Neural crest cell (in vitro differentiated cells): ENCODE measurements at places on chromosomes 6 and 20. TPM values are rescaled to one million over a fixed set of nuclear protein-coding genes. Genes with fewer than 3 reads are reported as not detected.
A peak's percentile ranks its signal among the peaks of the same experiment; 100 is the strongest.

Gene CAP2
- total RNA-seq: 21.8 and 24.3 TPM in 2 replicates

Gene UST
- total RNA-seq: 5.5 and 6.1 TPM in 2 replicates

Gene ROMO1
- 151 and 158 TPM in 2 replicates for total RNA-seq

Gene MUCL3
- not detected in 2 replicates for total RNA-seq

Gene MUC22
- not detected in 2 replicates for total RNA-seq

GRCh38 chr6:13362412-13362811, 34.1 kb upstream of the TBC1D7 start:
- DNase-seq: no peak
- no peaks in the 10 kb centered on the region for H3K36me3 ChIP-seq
- peaks cover 2% of the 10 kb centered on the region for H3K27me3 ChIP-seq
- peaks cover 21% of the 10 kb centered on the region for H3K4me1 ChIP-seq
- no peak overlapping the region for H3K4me3 ChIP-seq

DNA sequence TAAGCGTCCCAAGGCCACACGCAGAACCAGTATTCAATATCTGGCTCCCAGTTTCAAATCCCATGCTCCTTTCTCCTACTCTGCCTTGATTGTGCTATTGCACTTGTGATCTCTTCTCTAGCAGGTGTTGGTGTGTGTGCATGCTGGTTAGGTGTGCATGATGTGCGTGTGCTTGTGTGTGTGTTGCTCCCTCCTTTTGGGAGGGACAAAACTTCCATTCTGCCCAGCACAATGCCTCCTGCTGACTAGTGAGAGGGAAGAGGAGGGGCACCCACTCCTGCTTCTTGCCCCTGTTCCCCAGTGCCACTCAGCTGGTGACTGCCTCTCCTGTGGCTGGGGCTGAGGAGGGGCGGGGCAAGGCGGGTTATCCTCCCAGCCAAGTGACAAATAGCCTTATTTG, 19.7 kb downstream of the CD40 start:
- no peaks in the 10 kb centered on the region for H3K36me3 ChIP-seq
- DNase-seq: no peak
- H3K4me3 ChIP-seq: no peak overlapping the region
- peaks cover 29% of the 10 kb centered on the region for H3K27me3 ChIP-seq

GRCh38 chr6:127190552-127190951, 72.1 kb downstream of the RSPO3 start:
- no peak overlapping the region for H3K4me3 ChIP-seq
- no peaks in the 10 kb centered on the region for H3K36me3 ChIP-seq
- H3K4me1 ChIP-seq: no peaks in the 10 kb centered on the region

DNA sequence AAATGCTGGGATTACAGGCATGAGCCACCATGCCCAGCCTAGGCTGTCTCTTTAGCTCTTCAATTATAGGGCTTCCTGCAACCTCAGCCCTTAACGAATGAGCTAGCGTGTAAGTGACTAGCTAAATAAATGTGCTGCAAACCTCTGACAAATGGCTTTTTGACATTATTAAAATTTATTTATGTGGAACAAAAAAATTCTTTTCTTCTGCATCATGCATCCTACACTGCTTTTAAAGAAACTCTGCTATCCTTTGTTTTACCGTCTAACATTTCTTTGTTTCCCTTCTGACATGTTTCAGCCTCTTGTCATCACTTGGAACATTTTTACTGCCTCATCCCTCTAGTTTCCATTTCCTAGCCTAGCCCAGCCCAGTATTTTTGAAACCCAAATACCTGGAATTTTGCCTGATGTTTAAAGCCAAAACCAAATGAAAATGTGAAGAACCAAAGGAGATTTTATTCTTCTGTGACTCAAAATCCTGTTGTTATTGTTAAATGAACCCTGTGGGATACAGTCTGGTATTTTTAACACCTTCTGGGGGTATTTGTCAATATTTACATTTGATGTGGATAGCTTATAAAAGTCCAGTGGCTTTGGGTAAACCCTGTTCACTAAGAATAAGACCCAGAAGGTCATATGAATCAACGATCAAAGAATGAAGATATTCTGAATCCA, 9.5 kb downstream of the NT5E start:
- peaks cover 43% of the 10 kb centered on the region for H3K27me3 ChIP-seq
- no peak for DNase-seq
- no peak overlapping the region for H3K4me3 ChIP-seq
- no peaks in the 10 kb centered on the region for H3K36me3 ChIP-seq

DNA sequence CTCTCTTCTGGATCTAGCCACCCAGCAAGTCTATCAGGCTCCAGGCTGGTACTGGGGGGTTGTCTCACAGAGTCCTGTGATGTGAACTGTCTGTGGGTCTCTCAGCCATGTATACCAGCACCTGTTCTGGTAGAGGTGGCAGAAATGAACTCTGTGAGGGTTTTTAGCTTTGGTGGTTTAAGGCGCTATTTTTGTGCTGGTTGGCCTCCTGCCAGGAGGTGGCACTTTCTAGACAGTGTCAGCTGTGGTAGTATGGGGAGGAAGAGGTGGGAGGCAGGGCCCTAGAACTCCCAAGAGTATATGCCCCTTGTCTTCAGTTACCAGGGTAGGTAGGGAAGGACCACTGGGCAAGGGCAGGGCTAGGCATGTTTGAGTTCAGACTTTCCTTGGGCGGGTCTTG, 75.8 kb downstream of the SNAP91 start:
- peaks cover 3% of the 10 kb centered on the region for H3K36me3 ChIP-seq
- no peak overlapping the region for H3K27ac ChIP-seq
- no peaks in the 10 kb centered on the region for H3K4me1 ChIP-seq

DNA sequence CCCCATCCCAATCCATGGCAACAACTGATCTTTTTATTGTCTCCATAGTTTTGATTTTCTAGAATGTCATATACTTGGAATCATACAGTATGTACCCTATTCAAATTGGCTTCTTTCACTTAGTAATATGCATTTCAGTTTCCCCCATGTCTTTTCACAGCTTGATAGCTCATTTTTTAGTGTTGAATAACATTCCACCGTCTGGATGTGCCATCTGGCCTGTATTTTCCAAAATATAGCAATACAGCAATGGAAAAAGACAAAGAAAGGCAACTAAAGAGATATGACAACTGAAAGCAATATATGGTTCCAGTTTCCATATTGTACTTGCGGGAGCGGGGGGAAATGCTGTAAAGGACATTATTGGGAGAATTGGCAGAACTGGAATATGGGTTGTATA, 166.4 kb upstream of the NT5E start:
- no peak overlapping the region for H3K27ac ChIP-seq
- H3K36me3 ChIP-seq: no peaks in the 10 kb centered on the region
- DNase-seq: no peak
- H3K27me3 ChIP-seq: peaks cover 3% of the 10 kb centered on the region

- H3K27me3 ChIP-seq: no peaks in the 10 kb centered on the region
- no peak for DNase-seq
- H3K36me3 ChIP-seq: no peaks in the 10 kb centered on the region
- H3K4me1 ChIP-seq: peaks cover 3% of the 10 kb centered on the region
- no peak overlapping the region for H3K27ac ChIP-seq
These were observed 234.3 kb downstream of the ARHGAP18 start for GRCh38 chr6:129475477-129476247.

DNA sequence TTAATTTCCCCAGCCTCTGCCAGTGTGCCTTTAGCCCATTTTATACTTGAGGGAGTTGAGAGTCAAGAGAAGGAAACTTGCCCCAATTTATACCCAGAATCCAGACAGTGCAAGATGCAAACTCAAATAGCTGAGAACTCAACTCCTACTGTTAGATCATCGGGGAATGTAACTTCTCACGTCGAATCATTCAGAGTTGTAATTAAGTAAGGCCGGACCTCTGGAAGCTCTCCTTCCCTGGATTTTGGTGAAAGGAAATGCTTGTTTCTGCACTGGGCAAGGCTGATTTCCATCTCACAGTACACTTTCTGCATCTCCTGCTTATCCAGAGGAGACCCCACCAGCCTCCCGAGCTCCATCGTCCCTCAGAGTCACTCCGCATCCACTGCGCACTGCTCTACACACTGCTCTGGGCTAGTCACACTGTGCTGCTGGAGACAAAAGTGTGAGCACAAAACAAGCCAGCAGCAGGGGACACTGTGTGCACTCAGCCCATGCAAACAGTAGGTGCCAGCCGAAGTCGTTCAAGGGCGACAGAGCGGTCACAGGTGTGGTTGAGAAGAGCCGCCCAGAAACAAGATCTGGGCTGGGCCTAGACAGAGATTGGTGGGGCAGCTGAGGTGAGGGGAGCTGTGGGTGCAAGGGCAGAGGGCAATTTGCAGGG, 150.4 kb upstream of the QKI start:
- H3K4me1 ChIP-seq: peaks cover 46% of the 10 kb centered on the region
- no peak overlapping the region for H3K4me3 ChIP-seq
- H3K36me3 ChIP-seq: peaks cover 4% of the 10 kb centered on the region
- H3K27me3 ChIP-seq: no peaks in the 10 kb centered on the region

DNA sequence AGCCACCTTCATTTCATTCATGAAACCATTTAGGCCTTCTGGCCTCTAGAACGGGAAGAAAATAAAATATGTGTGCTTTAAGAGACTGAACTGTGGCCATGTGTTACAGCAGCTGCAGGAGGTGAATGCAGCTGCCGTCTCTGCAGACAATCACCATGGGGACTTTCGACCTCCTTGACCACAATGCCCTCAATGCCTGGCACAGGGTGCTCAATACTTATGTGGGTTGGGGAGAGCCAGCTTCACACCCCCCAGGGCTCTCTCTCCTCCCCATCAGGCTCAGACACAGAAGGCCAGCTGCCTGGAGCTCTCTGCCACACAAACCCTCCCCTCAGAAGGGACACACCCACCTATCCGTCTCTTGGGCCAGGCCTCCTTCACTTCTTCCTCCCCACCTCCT, 43.5 kb downstream of the ANKRD60 start:
- H3K27me3 ChIP-seq: peaks cover 16% of the 10 kb centered on the region
- no peaks in the 10 kb centered on the region for H3K4me1 ChIP-seq
- no peaks in the 10 kb centered on the region for H3K36me3 ChIP-seq
- no peak overlapping the region for H3K4me3 ChIP-seq
- H3K27ac ChIP-seq: peak overlapping the region; percentile 70
- DNase-seq: no peak

DNA sequence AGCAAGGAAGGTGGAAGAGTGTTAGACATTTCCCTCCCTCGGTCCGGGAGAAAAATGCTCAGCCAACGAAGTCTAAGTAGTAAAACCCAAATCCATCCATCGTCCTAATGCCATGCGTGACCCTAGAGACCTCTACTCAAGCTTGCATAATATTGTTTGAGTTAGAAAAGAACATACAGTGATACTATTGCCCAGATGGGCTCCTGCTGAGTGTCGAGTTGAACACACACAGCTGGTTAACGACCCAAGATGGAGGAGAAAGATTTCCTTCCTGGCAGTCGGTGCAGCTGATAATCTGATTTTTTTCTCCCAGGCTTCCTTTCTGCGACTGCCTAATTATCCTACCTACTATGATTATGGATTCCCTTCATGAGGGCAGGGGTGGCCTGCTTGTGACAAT, 164.4 kb upstream of the KCNG1 start:
- H3K36me3 ChIP-seq: no peaks in the 10 kb centered on the region
- no peak for DNase-seq
- H3K27ac ChIP-seq: peak overlapping the region; percentile 38
- H3K4me1 ChIP-seq: peaks cover 16% of the 10 kb centered on the region
- H3K27me3 ChIP-seq: no peaks in the 10 kb centered on the region
- no peak overlapping the region for H3K4me3 ChIP-seq

GRCh38 chr6:22980446-22980845, 411.1 kb downstream of the HDGFL1 start:
- H3K4me3 ChIP-seq: no peak overlapping the region
- no peaks in the 10 kb centered on the region for H3K4me1 ChIP-seq
- no peaks in the 10 kb centered on the region for H3K27me3 ChIP-seq
- H3K27ac ChIP-seq: no peak overlapping the region
- peaks cover 12% of the 10 kb centered on the region for H3K36me3 ChIP-seq
